ENCODE measurements at places on chromosomes 6 and 20. TPM values are rescaled to one million over a fixed set of nuclear protein-coding genes. Genes with fewer than 3 reads are reported as not detected.

The PAK5 gene
- not detected for total RNA-seq

The UBE2C gene
- 1.1 TPM for total RNA-seq

DNA sequence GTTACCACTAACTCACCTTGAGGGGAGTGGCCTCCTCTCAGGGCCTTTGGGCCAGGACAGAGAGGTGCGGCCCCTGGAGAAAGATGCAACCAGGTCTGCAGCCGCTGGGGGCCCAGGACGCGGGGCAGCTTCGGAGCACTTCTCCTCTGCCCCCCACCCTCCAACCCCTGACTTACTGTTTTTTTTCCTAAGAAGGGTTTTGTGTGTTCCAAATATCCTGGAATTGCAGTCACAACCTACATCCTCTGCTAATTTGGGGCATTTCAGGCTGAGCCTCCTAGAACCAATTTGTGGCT, 1.7 kb downstream of the LINC00237 start:
- DNase-seq, result no peak

GRCh38 chr6:44332585-44332984, 9.9 kb upstream of the SPATS1 start:
- no peak for DNase-seq

DNA sequence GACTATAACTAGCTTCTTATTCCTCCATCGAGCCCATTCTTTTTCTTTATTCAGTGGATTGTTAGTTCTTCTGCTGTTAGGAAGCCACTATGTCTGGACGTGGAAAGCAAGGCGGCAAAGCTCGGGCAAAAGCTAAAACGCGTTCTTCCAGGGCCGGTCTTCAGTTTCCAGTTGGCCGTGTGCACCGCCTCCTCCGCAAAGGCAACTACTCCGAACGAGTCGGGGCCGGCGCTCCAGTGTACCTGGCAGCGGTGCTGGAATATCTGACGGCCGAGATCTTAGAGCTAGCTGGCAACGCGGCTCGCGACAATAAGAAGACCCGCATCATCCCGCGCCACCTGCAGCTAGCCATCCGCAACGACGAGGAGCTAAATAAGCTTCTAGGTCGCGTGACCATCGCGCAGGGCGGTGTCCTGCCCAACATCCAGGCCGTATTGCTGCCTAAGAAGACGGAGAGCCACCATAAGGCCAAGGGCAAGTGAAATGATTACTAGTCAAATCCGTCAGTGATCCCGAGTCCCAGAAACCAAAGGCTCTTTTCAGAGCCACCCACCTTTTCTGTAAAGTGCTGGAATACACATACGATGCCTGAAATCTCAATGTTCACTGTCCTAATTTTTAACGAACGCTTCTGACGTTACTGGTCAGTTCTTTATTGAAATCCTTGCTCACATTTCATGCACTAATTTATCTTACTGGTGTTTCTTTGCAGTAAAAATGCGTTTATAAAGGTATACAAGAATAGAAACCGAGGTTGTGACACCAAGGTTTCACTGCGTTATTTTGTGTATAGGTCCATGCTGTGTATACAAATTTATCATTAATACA, 129.9 kb downstream of the HFE start:
- peak; percentile 88 for DNase-seq

Measured in Right ventricle myocardium superior (tissue), 1 donor.